ENCODE measurements at places on chromosomes 11 and 22. TPM values are rescaled to one million over a fixed set of nuclear protein-coding genes. Genes with fewer than 3 reads are reported as not detected.
A peak's percentile ranks its signal among the peaks of the same experiment; 100 is the strongest.

DNA sequence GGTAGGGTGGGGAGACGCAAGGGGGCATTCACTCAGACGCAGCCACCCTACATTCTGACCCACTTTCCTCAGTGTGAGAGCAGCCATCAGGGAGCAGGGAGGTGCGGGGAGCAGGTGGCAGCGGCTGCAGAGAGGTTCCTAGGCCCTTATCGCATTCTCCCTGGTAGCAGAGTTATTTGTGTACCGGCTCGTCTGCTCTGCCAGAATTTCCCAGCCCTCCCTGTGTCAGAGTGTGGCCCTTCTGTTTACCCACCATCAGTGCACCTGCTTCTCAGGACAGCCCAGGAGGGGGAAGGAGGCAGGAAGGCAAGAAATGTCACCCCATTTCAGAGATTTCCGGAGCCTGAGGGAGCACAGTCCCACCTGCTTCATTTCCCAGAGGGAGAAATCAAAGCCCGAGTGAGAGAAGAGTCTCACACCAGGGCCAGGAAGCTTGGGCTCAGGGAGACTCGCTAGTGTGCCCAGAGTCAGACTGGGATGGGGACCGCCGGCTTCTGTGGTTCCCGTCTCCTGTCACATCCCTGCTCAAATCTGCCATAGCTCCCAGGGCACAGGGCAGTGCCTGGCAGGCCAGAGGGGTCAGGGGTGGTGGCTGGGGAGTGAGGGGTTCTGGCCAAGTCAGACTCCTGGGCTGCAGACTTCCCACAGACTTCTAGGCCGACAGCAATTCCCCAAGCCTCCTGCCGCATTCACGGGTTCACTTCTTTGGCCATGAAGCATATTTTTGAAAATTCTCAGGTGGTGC, 49.7 kb downstream of the ARRB1 start:
- no peak for DNase-seq

DNA sequence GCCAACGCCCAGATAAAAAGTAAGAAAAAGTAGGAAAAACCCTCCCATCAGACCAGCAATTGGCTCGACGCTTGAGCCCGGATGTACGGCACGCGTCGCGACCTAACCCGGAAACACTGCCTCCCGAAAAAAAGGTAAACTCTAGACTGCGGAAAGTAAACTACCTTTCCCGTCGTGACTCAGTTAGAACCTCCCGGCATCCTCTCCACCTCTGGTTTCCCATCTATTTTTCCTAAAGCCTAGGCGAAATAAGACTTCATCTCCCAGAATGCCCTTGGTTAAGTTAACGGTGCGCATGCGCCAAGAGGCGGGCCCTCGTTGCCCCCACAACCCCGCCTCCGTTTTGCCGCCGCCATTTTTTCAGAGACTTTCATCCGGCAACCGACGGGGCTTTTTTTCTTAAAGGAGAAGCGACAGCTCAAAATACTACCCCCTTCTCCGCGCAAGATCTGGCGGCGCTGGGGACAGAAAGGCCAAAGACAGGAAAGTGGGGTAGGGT, 678 bp upstream of the ZFP91 start:
- DNase-seq: peak; percentile 97

GRCh38 chr11:81220146-81220895, 1513.3 kb downstream of the FAM181B start:
- no peak for DNase-seq

- DNase-seq: no peak
These were observed 14.6 kb upstream of the TMEM123 start for GRCh38 chr11:102467080-102467708.

DNA sequence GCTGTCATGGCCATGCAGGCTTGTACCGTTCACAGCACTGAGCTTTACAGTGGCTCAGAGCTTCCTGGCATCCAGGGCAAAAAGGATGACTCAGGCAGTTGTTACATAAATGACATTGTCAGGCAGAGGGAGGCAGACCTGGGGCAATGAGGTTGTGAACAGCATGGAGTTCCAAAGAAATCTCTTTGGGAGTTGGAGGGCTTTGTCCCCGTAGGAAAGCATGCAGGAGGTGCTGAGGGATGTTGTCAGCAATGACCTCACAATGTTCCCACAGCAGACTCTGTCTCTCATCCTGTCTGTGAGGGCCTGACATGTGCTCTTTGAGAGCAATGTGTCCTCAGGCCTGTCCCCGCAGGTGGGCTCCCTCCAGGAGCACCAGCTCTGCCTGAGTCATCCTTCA, 25.9 kb upstream of the PDE2A start:
- DNase-seq: no peak

DNA sequence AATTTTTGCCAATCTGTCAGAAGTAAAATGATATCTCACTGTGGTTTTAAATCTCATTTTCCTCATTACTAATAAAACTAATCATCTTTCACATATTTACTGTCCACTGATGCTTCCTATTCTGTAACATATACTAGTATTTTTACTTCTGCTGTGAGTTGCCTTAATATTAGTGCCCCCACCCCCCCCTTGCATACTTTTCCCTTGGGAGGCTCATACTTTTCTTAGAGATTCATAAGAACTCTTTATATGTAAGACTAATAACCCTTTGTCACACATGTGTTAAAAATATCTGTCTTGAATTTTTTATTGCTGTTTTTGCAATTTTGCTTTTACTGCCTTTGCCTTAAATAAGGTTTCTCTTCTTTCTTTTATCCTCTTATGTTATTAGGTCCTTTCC, 87.2 kb downstream of the PHF21A start:
- DNase-seq: no peak

DNA sequence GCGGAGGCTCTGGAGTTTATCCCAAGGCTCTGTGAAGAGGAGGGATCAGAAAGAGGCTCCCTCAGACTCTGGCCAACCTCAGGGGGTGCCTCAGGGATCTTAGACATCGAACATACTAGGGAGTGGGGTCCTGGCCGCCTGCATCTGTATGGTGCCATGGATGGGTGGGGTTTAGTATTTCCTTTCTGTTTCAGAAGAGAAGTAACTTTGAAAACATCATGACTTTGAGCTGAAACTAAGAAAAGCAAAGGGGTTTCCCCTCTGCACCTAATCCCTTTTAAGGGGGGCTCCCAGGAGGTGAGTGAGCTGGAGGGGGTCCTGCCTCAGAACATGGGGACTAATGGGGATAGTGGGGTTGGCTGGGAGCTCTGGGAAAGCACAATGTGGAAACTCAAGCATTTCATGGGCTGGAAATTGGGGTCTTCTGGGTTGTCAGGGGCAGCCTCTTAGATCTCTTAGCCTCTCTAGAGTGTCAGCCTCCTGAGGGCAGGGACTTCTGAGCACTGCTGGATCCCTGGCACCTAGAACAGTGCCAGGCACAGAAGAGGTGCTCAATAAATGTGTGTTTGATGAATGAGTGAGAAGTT, 11.8 kb upstream of the SSTR3 start:
- no peak for DNase-seq

The HOATZ gene
- not detected for total RNA-seq

The CHST1 gene
- total RNA-seq: under 0.01 TPM

The RAG1 gene
- 1.3 TPM for total RNA-seq

The ZFTA gene
- 24.0 TPM for total RNA-seq

The PGA4 gene
- under 0.01 TPM for total RNA-seq

The IL18 gene
- total RNA-seq: 26.4 TPM

All from hematopoietic multipotent progenitor cell (in vitro differentiated cells).